ENCODE measurements at places on chromosomes 7 and 10.
A peak's percentile ranks its signal among the peaks of the same experiment; 100 is the strongest.

GRCh38 chr10:94307046-94307615 is 55.6 kb downstream of the NOC3L start:
- no peak for DNase-seq

DNA sequence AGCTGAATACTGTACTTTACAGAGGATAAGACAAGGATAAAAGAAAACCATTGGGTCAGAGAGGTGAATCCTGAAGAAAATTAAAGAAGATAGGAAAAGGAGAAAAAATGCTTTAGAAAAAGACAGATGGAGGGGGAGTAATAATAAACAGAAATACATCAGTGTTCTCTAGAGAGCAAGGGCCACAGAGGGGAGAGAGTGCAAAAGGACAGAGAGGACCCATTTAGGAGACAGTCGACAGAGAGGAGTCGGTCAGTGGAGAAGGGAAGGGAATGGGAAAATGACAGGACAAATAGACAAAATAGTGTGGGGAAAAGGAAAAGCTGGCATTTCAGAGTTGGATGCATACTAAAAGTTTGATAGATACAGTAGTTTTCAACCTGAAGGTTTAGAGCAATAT is 287.0 kb downstream of the DOCK4 start:
- no peak for DNase-seq

- no peak for DNase-seq
Observed at GRCh38 chr7:18808026-18808425, 309.4 kb downstream of the TWIST1 start.

DNA sequence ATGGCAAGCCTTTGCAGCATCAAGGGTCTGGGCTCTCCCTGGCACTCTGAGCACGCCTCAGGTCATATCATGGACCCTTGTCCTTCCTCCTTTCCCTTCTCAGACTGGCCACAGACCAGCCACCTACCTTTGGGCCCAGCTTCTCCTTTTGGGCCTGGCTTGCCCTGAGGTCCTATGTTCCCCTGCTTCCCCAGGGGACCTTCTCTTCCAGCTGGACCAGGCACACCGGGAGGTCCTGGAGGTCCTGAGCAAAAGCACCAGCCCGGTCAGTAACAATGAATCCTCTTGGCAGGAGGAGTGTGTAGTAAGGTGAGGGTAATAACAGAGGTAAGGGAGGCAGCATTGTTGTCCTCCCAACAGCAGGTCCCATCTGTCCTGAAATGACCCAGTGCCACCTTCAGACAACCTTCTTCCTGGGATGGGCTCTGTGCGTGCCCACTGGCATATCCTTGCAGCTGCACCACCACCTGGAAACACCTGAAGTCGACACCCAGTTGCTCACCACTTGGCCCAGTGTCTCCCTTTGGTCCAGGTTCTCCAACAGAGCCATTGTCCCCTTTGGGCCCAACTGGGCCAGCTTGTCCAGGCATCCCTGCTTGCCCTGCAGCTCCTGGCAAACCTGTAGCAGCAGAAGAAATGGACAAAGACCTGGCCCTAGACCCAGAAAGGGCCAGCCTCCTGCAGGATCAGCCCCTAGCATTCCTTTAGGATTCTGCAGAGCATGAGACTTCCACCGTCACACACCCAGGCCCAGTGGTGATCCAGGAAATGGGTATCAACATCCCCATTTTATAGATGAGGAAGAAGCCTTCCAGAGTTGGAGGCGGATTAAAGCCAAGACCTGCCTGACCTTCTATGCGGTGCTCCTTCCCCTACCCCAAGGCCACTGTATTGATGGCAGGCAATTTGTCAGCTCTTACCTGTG is 6.4 kb downstream of the SFTPD start:
- no peak for DNase-seq

- no peak for DNase-seq
Observed at GRCh38 chr7:117674617-117675016, 194.8 kb downstream of the CFTR start.

DNA sequence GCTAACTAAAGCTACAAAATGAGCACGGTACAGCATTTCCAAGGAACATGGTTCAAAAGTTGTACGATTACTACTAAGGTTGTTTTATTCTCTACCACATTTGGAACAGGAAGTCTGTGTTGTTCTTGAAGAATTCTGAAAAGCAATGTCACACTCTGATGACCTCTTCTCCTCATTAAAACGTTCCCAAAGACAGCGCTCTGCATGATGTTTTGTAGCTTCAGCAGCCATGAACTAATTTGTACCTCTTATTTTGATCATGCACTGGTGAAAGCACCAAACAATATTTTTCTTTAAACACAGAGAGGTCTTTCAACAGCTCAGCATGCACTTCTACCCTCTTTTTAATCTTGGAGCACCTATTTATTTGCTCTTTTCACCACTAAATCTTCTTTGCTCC is 75.0 kb upstream of the TES start:
- DNase-seq: no peak

- no peak for DNase-seq
Observed at GRCh38 chr10:72736828-72737220, 44.9 kb downstream of the MCU start.

DNA sequence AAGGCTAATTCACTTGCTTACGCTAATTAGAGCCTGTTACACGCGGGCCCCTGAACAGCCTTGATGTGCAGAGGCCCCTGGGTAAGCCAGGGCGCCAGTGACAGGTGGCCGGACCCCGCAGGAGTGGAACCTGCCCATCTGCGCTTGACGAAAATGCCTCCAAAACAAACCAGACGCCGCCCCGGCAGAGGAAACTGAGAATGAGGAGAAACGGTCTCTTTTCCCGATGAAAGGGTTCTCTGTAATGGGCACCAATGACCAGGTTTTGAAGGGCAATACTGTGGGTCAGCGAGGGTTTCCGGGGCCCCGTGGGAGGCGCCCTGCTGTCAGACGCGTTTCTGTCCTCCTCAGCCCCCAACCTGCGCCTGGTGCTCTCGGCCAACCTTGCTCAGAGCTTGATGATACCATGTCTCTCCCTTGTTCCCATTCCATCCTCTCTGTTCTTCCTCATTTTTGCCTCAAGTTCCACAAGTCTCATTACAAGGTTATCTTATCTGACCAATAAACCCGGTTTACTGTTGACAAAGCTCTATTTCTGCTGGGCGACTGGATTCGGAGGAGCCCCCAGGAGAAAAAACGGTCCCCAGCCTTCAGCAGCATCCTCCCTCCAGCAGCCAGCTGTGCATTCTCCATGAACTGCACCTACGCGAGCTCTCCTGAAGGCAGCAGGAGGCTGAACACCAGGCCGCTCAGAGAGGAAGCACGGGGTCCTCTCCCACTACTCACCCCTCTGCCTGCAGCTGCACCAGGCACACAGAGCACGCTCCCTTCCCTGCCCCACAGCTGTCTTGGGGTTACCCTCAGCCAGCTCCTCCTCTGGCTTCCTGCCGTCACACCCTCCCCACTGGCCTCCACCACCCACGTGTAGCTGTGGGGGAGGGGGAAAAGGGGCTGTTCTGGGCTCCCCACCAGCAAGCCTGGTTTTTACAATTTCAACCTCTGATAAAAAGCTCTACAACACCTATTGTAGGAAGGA is 202.0 kb downstream of the MAD1L1 start:
- no peak for DNase-seq

DNA sequence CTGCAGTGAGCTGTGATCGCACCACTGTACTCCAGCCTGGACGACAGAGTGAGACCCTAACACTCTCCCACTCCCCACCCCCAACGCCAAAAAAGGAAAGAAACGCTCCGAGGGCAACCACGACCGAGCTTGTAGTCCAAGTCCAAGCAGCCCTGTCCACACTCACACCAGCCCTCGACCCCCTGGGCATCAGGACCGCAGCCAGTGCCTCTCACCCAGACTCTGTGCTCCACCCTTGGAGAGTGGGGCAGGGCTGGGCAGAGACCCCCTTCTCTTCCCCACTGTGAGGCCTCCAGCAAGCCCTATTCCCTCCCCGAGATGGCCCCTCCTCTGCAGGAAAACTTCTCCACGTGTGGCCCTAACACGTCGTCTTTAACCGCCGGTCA is 82.6 kb downstream of the FOXL3 start:
- DNase-seq: no peak

- DNase-seq: no peak
Observed at GRCh38 chr10:104646146-104646545, 5.1 kb downstream of the SORCS3 start.

DNA sequence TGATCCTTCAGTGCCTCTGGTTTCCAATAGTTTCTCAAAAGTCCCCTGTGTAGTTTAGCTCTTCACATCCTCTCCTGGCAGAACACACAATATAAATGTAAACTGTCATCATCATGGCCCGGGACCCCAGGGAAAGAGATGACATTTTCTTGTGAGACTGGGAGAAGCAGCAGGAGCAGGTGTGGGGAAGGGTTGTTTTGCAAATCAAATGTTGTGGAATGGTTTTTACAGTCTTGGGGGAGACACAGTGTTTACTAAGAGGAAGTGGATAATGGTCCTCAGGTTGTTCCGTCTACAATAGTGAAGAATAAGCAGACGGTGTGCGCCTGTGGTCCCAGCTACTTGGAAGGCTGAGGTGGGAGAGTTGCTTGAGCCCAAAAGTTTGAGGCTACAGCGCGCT is 159.1 kb downstream of the SEC23IP start:
- no peak for DNase-seq

DNA sequence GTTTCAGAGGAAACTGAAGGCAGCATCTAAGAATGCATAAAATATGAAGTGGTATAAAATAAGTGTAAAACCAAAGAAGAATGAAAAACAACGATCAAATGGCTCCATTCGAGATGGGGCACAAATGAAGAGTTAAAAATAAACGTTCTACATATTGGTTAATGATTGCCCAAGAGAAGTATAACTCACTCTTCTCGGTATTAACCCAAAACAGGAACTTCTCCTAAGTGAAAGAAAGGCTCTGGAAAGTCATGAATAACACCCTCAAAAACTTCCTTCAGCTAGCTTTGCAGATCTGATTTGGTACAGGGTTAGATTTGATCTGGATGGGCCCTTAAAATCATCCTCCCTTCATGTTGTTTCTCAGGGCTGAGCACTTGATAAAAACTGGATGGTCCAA is 94.3 kb upstream of the ADO start:
- no peak for DNase-seq

DNA sequence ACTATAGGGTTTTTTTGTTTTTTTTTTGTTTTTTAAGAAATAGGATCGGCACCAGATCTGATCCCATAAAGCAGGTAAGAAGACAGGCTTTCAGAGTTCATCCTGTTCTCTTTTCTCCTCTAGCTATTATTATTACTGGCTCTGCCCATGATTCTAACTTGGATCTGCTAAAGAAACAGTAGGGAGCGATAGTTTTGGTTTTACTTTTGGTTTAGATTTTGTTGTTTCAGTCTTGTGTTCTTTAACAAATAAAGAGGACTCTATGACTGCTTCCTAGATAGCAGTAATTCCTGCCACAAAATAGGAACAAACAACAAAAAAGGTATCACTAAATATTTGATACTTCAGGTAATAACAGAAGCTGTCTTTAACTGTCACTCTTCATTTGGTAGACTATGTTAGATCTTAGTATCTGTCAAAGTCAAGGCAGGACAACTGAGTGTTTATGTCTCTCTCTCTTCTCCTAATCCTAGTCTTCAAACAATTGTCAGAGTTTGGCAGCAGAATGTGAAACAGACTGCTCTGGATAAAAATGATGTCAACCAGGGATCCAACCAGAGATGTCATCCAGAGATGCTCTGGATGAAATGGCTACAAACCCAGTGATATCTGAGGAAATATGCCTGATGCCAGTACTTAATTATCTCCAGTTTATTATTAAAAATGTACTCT is 99.8 kb downstream of the KMT2C start:
- DNase-seq: no peak

DNA sequence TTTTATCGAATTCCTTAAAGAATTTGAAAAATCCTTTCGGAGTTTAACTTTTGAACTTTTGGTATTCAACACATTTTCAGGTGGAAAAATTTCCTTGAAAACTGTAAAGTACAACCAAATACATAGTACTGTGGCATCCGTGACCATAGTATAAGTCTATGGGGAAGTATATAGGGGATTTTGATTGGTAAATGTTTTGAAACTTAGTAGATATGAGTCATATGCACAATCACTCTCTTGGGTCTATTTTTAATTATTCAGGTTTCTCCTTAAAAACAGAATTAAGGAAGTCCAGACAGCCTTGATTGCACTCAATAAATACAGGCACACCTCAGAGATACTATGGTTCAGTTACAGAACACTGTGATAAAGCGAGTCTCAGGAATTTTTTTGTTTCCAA is 64.2 kb downstream of the AVL9 start:
- DNase-seq: no peak

GRCh38 chr7:1170741-1171501 is 10.9 kb upstream of the ZFAND2A start:
- no peak for DNase-seq

DNA sequence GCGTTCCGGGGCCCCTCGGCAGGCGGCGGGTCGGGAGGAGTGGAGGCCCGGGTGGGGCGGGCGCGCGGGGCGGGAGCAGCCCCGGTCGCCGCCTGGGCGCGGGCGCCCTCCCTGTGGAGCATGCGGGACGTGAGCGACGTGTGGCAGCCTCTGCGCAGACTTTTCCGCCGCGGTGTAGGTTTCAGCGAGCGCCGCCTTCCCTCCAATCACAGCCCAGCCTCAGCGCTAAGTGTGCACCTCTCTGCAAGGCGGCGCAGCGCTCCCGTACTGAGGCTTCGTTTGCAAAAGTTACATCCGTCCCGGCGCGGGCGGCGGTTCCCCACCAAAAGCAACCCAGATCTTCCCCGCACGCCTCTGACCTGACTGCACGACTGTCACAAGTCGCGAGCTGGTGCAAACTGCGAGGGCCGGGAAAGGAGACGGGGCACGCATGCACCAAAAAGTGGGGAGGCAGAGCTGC is 1.2 kb upstream of the PFKFB3 start:
- DNase-seq: peak; percentile 89

GRCh38 chr7:124246262-124246863 is 213.5 kb upstream of the TMEM229A start:
- DNase-seq: no peak

- DNase-seq: no peak
Observed at GRCh38 chr10:129415215-129416140, 51.6 kb upstream of the MGMT start.

DNA sequence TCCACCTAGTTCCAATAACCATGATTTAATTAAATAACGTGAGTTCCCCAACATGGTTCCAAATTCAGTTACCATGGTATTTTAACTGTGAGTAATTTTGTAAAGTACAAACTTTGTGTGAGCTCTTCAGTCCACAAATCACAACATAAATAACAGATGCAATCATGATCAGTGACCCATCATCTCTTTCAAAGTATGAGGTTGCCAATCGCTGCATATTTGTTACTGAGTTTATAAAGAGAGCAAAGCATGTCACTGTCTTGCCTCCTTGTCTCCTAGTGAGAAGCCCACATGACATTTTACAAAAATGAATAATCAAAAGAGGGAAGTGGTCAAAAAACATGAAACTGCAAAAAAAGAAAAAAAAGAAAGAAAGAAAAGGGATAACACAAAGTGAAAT is 69.1 kb upstream of the PDSS1 start:
- no peak for DNase-seq

GRCh38 chr7:134660961-134661376 is 14.3 kb downstream of the BPGM start:
- no peak for DNase-seq

DNA sequence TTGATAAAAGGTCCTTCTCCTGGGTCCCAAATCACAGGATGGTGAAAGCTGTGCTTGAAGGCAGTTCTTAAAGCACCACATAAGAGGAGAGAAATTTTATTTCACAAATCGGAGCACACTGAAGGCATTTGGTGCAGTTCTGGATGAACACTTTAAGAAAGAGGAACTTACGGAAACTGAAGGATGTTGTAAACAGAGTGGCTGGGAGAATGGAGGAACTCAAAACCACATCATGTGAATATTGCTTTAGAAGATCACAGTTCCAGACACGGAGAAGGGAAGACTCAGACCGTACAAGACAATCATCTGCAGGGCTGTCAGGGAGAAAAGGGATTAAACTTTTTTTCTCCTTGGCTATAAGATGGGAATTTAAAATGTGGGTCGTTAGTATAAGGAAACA is 9.0 kb upstream of the GPR141 start:
- no peak for DNase-seq

Measured in activated CD4-positive, alpha-beta T cell treated with anti-CD3 and anti-CD28 coated beads for 24 hours (primary cell).